ENCODE measurements at places on chromosomes 3 and 15.

- DNase-seq = no peak
These were observed 90.9 kb downstream of the STAG1 start for GRCh38 chr3:136661282-136661681.

DNA sequence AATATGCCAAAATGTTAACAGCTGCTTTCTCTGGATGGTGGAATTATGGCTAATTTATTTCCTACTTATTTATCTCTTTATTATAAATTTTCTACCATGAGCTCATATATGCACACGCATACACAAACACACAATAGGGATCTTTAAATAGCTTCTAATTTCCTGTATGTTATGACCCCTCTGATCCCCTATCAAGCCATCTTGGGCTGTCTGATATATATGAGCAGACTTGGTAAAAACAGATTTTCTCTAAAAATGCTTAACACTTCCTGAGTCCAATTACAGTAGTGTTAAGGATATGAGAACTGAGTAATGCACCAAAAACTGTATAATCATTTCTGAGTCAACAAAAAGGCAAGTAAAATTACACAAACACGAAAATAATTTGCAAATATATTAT is 52.0 kb upstream of the LMOD3 start:
- DNase-seq = no peak

DNA sequence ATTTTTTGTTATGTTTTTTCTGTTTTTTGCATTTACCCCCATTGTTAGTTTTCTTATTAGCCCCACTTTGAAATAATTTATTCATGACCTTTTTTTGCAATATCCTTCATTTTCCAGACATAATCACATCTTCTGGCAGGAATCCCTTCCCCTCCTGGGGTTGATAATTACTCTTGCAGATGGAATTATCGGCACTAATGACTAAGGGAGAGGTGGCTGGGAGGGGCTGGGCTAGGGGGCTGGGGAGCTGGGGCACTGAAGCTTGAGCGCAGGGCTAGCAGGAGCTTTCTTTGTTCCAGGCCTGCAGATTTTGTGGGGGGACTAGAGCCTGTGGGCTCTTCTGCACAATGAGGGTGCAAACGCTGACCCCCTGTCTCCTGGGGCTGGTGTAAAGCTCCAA is 77.8 kb downstream of the RAB11A start:
- no peak for DNase-seq

DNA sequence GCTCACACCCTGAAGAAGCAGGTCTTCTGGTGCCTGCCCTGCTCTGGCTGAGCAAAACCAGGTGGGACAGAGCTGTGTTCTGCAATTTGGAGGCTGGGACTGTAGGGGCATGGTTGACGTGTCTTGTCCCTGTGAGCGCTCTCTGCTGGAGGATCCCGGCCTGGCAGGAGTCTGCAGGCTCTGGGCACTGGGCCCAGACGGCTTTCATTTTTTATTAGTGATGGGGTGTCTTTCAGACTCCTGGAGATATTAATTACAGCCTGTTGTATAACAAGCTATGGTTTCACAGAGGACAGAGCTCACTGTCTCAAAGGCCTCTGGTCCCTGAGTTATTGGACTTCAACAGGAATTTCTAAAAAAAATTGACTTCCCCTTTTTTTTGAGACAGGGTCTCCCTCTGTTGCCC is 29.5 kb upstream of the ZNF710 start:
- DNase-seq = peak; percentile 29
